ENCODE measurements at places on chromosomes 4 and X.

DNA sequence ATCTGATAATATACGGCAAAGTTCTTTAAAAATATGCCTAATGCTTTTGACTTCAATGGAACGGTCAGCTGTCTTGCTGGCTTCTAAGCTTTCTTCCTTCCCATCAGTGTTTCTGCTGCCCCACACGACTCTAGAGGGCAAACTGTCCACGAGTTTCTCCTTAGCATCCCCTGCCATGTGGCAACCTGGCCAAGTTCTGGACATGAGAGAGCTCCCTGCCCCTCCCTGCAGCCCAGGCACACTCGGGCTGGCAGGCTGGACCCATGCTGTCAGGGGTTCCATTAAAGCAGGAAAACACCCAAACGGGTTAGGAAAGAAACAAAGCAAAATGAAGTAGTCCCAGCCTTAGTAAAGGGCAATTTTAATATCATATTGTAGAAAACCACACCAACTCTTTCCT is 38.8 kb downstream of the KDR start:
- no peak for DNase-seq

- no peak for DNase-seq
These were observed 436.4 kb downstream of the DMD start for GRCh38 chrX:32774966-32775365.

GRCh38 chrX:110420771-110421499 is 62.3 kb downstream of the RTL9 start:
- DNase-seq: no peak

- no peak for DNase-seq
These were observed 551.6 kb upstream of the PRKX start for GRCh38 chrX:4265036-4265435.

GRCh38 chrX:25721564-25721963 is 416.6 kb upstream of the MAGEB18 start:
- no peak for DNase-seq

DNA sequence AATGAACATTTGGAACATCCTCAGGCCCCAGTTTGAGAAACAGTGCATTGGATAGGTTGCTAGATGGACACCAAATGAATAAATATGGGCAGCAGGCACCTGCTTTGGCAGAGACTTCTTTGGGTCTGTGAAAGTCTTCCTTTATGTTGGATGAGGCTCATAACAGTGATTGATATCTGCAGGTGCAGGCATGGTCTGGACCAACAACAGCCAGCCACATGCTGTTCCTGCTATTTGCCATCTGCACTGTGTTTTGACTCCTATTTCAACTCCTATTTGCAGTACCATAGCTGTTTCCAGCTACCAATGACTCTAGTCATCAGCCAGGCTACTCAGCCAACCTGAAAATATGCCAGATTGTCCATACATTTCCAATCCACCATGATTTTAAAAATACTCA is 60.9 kb downstream of the ANAPC4 start:
- DNase-seq: no peak

GRCh38 chrX:19040373-19040772 is 56.5 kb upstream of the PHKA2 start:
- DNase-seq: no peak

DNA sequence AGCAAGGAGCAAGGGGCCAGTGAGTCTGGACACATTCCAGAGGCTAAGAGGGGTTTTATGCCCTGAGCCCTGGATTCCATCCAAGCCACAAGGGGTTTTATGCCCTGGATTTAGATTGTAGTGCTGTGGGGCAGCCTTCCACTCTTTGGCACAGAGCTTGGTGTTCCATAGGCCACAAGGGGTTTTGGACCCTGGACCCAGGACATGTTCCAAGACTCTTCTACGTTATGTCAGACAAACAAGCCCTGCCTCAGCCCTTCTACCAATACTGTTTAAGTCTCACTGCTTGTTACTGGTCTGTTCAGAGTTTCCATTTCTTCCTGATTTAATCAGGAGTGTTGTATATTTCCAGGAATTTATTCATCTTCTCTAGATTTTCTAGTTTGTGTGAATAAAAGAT is 12.8 kb upstream of the SCARB2 start:
- no peak for DNase-seq

DNA sequence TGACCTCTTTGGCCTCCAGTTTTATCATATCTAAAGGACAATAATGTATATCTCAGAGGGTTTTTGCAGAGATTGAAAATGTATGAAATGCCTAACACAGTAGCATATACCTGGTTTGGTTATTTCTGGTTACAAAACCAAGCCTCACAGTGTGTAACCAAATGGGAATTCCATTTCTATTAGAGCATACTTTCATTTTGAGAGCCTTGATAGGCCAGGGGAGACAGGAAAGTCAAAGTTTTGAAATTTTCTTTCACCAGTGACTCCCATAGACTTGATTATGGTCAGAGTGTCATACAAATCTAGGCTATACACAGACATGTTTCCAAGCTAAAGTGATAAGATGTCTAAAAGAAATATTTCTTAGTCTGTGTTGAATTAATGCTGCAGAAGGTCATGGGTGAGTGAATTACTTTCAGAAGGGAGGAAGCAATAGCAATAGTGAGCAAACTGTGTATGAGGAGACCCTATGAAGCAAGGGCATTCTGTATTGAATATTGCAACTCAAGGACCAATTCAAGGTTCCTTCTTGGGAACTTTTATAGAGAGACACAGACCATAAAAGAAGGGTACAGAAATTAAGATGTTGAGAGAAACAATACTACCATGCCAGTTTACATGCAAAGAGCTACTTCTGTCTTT is 151.1 kb downstream of the PDE5A start:
- no peak for DNase-seq

DNA sequence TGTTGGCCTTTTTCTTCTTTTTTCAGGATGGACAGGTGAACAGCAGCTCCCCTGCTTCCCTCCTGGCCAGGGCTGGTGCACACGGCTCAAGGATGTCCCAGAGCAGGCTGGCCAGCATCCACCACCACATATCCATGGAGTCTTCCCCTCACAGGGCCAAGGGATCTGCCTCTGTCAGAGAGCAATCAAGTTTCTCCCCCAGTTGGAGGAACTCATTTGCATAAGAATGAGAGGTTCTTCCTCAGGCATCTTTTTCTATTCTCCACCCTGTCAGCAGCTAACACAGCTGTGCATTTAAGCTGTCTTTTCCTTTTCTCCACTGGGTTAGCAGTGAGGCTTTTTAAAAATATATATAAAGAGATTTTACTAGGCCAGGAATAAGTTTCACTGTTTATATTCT is 143.8 kb downstream of the ANAPC10 start:
- no peak for DNase-seq

GRCh38 chr4:176611381-176611780 is 181.3 kb downstream of the VEGFC start:
- DNase-seq: no peak

- no peak for DNase-seq
These were observed 5.7 kb downstream of the RAB40A start for GRCh38 chrX:103513476-103514108.

GRCh38 chrX:50447535-50447934 is 23.1 kb downstream of the DGKK start:
- DNase-seq: no peak

- DNase-seq: no peak
These were observed 23.4 kb upstream of the SLC10A7 start for GRCh38 chr4:146545102-146545501.

- DNase-seq: no peak
These were observed 17.6 kb downstream of the FGFBP1 start for GRCh38 chr4:15920723-15921591.

DNA sequence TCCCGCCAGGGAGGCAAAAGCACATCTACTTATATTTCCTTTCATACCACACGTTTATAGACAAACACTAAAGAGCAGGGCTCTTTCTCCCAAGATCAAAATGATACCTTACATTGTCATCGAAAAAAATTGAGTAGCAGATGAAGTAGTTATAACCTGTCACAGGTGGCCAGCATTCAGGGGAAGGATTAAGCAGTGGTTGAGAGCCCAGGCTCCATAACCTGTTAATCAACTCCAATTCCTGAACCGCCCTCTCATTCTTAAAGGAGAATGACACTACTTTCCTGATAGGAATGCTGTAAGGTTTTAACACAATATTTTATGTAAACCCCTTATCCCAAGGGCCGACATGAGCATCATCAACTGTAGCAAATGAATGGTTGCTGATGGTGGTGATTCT is 268.9 kb upstream of the KCNIP4 start:
- no peak for DNase-seq

DNA sequence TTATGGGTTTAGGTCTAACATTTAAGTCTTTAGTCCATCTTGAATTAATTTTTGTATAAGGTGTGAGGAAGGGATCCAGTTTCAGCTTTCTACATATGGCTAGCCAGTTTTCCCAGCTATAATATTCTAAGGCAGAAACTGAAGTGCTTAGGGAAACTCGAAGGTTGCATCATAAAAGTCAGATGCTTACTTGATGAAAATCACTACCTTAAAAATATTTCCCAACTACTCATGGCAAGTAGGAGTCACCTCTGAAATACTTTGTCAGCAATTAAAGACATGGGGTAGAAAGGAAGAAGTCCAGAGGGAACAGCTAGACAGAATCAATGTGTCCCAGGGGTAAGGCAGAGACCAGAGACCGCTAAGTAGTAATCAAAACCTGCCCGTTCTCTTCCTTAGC is 6.3 kb upstream of the AP1S2 start:
- DNase-seq: no peak

DNA sequence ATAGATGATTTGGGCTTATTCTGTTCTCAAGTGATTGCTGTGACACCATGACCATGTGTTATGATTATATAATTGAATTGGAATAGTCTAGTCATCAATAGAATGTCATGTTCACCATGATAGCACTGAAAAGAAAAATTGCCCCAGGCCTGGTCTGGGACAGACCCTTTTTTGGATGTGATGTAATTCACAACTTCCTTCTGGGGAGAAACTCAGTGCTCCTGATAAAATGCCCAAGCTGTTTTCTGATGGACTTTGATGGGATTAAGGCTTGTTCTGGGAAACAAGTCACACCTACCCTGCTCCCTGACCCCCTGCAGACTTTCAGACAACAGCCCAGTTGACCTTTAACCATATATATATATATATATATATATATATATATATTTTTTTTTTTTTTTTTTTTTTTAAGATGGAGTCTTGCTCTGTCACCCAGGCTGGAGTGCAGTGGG is 65.3 kb downstream of the RHOH start:
- DNase-seq: no peak

- no peak for DNase-seq
These were observed 89.8 kb downstream of the PDGFRA start for GRCh38 chr4:54318904-54319303.

DNA sequence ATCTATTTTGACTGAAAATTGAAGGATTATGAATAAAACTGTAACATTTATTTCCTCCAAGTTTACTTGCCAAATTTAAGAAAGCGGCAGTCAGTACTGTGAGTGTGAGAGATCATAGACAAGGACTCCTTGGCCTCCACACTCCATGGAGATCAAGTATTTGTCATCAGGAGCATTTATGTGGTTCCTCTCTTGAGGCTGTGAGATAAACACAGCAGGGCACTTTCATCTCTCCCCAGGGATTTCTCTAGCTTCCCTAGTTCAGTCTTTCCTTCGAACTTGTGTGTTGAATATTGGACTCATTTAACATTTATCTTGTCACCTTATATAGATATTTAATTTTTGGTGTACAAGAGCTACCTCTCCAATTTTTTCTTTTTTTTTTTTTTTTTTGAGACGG is 40.8 kb downstream of the PDE5A start:
- DNase-seq: no peak

- DNase-seq: no peak
These were observed 238.4 kb downstream of the SNCA start for GRCh38 chr4:89598602-89599001.

DNA sequence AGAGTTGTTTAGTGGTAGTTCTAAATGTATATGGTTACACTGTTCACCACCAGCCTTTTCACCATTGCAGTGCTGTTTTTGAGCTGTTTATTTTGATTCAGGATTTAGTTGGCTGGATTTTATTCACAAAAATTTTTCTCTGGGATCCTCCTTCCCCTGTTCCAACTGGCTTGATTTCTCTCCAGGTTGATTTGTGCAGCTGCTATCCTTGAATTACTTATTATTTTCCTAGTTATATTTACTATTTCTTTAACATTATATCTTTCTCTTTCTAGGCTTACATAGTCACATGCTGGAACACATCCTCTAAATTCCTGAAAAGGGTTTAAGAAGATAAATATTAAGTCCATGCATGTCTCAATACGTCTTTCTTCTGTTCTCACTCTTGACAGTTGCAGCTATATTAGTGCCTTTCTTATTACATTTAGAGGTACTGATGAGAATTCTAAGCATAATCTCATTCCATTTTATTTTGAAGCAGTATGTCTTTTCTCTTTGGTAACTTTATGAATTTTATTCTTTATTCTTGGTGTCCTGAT is 82.2 kb downstream of the SUPT20HL2 start:
- no peak for DNase-seq

DNA sequence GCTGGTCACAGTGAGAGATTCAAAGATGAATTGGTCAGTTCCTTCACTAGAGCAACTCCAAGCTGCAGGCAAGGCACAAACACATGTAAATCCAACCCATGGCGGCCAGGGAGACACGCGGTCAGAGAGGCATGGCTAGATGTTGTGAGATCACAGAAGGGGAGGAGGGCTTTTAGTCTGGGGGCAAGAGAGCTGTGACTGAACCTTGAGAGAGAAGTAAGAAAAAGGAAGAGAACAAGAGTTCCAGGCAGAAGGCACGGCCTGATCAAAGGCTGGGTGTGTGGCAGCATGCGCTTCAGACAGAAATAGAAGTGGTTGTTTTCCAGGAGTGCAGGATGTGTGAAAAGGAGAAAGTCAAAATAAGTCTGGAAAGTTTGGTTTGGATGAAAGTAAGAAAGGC is 15.9 kb downstream of the CCDC149 start:
- DNase-seq: no peak
